Activated CD4-positive, alpha-beta T cell treated with anti-CD3 and anti-CD28 coated beads, Interleukin-2, amount 50 U/mL, for 24 hours (primary cell): ENCODE measurements at places on chromosomes 12 and 14.

DNA sequence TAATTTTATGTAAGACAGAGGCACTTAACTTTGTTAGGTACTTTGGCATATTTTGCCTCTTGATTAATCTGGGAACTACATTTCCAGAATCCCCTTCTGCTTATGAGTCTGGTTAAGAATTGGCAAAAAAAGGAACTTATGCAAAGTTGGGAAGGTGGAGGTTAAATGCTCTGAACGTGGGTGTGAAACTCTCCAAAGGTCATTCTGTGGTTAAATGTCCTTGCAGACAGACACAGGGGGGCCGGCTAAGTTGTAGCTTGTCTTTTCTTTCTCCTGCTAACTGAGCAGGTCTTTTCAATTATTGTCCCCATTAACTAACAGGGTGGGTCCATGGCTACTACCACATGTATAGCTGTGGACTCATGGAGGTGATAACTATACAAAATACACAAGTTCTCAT, 248.6 kb upstream of the NOVA1 start:
- DNase-seq = no peak

GRCh38 chr14:96587823-96588385, 85.7 kb downstream of the PAPOLA start:
- DNase-seq = no peak

DNA sequence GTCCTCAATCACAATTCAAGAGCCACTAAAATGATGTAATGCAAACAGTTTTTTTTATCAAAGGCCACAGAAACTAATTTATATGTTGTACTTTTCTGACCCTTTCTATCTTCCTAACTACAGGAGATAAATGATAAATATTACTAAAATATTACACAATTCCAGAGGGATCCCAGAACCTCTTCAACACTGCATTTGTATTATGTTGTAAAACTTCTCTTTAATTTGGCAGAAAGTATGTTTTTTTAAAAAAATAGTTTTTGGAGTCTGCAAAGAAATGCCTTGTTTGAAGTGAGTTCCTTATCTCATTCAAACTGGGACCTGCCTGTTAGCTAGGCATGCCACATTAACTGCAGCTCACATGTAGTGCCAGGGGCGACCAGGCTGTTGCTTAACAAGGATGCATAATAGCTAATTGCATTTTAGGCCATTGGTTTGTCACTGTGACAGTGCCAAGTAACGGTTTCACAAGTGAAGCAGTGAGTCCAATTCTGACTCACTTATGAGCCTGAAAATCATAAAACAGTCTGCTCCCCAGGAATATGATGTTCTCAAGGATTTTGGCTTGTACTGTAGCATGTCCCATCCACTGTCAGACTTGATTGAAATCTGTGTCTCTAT, 266.9 kb downstream of the KTN1 start:
- DNase-seq = no peak

- no peak for DNase-seq
Measured at GRCh38 chr12:44544018-44544417, 332.1 kb downstream of the NELL2 start.

DNA sequence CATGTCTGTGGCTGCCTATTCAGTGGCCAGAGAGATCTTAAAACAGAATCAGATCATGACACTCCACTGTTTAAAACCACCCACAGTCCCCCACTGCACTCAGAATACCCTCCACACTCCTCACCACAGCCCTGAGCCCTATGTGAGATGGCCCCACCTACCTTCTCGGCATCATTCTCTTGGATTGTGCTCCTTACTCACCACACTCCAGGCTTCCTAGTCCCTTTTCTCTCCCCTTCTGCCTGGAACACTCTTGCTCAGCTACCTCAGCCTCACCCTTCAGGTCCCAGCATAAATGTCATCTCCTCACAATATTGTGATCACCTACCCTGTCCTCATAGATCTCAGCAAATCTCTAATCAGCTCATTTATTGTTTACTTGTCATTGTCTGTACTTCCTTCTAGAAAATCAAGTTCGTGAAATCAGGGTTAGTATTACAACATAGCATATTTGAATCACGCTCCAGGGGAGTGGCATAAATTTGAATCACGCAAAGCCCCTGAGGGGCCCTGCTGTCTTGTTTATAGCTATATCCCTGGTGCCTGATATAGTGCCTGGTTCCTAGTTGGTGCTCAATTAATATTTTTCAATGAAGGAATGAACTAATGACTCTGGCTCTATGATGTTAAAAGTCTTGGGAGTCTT, 42.8 kb downstream of the SLC35F4 start:
- DNase-seq = no peak

DNA sequence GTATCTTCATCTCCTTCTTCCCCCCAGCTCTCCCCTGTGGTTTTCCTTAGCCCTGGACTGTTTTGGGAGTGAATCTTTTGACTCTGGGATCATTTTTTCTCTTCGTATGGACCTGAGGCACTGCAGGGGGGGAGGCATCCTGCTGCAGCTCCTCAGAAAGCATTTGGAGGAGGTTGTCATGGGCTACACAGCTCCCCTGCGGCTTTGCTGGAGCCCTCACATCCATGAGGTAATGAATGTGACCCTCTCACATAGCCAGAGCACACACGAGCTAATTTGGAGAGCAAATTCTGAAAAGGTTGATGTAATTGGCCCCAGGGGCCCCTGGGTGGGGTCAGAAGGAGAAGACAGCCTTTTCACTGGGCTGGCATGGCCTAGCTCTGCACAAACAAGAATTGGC, 110.9 kb downstream of the PAH start:
- no peak for DNase-seq

- DNase-seq = no peak
Measured at GRCh38 chr14:90968025-90968424, 92.4 kb downstream of the RPS6KA5 start.

DNA sequence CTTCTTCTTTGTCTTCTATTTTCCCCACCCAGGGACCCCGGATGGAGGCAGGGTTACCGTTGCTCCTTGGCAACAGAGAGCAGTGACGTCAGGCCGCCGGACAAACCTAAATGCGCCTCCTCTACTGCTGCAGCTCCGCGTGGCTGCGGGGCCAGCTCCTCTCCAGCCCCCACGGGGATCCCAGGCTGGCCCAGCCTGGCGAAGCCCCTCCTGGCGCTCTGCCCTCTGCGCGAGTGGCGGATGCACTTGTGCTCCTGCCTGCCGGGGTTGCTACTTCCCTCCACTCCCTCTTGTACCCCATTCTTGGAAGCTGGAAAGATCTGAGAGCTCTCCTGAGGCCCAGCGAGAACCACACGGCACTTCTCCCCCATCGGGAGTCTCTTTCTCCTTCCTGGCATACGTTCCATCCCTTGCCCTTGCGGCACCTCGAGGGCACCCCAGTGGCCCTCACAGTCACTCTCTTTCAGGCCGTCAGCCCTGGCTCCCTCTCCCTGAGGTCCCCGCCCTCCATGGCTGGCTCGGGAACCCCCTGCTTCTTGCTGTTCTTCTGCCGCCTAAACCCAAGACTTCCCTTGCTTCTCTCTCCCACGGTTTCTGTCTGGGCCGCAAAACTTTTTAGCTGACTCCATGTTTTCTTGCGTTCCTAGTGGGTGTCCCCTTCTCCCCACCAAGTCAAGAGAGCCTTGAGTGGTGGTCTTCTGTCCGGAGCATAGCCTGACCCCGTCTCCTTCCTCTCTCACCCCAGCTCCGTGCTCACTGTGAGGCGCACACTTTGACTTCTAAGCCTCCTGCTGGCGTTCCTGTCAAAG, 121.7 kb downstream of the PAPOLA start:
- no peak for DNase-seq

DNA sequence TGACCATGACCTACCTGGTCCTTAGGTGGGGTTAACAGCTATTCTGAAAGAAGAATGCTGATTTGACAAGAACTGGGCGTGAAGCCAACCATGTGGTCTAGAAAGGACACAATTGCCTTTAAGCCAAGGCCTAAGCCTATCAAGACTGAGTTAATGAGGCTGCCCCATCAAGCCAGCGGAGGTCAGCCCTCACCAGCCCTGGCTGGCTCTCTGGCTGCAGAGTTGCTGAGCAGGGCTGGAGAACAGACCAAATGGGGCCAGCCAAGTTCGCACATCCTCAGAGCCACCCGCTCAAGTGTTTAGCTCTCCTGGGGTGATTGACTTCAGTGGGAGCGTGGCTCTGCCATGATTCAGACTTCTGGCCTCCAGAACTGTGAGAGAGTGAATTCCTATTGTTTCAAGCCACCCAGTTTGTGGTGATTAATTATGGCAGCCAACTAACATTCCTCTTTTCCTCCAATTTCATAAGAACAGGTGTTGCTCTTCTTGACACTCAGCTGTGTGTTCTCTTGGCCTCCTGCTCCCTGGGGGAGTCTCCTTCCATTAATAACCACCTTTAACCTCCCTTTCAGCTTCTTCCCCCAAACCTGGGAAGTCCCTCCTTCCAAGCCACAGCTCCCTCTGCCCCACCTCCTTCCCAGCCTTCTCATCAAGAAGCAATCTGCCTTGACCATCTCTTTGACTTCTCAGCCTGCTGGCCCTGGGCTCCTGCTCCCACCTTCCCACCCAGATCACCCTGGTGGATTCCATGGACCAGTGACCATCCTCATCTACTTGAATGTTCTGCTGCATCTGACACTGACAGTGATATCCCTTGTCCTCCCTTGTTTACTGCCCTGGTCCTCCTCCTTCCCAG, 5.3 kb upstream of the SERPINA5 start:
- DNase-seq = no peak

GRCh38 chr14:105313381-105314286, 914 bp upstream of the PACS2 start:
- DNase-seq = no peak

GRCh38 chr14:50062438-50063085, 53.8 kb downstream of the VCPKMT start:
- peak; percentile 87 for DNase-seq

- no peak for DNase-seq
Measured at GRCh38 chr14:53542732-53543131, 389.6 kb upstream of the DDHD1 start.

DNA sequence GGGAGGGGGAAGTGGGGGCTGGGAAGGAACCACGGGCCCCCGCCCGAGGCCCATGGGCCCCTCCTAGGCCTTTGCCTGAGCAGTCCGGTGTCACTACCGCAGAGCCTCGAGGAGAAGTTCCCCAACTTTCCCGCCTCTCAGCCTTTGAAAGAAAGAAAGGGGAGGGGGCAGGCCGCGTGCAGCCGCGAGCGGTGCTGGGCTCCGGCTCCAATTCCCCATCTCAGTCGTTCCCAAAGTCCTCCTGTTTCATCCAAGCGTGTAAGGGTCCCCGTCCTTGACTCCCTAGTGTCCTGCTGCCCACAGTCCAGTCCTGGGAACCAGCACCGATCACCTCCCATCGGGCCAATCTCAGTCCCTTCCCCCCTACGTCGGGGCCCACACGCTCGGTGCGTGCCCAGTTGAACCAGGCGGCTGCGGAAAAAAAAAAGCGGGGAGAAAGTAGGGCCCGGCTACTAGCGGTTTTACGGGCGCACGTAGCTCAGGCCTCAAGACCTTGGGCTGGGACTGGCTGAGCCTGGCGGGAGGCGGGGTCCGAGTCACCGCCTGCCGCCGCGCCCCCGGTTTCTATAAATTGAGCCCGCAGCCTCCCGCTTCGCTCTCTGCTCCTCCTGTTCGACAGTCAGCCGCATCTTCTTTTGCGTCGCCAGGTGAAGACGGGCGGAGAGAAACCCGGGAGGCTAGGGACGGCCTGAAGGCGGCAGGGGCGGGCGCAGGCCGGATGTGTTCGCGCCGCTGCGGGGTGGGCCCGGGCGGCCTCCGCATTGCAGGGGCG, at the start of gene GAPDH:
Gene GAPDH, plus strand, starts transcription at position 595 of the 772 bp plus-strand sequence. CDS start 316 bp downstream, outside the sequence.
- peak; percentile 83 for DNase-seq

- no peak for DNase-seq
Measured at GRCh38 chr14:95196268-95196667, 38.9 kb upstream of the DICER1 start.

- no peak for DNase-seq
Measured at GRCh38 chr14:56358851-56359614, 220.6 kb upstream of the TMEM260 start.

DNA sequence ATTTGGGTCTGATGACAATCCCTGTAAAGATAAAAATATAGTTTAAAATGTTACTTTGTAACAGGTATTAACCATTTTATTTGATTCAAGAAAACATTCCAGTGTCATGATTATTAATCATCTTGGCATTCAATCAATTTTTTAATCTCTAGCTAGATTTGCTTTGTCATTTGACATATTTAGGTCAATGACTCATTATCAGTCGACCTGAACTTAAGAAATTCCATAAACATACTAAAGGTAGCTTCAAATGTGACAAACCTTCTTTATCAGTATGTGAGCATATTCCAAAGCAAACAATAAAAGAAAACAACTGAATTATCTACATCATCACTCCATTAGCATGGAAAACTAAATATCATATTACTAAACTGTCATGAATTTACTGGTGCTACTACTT, 50.8 kb upstream of the CDKL1 start:
- DNase-seq = no peak

GRCh38 chr14:55760789-55761566, 181.0 kb downstream of the KTN1 start:
- no peak for DNase-seq

DNA sequence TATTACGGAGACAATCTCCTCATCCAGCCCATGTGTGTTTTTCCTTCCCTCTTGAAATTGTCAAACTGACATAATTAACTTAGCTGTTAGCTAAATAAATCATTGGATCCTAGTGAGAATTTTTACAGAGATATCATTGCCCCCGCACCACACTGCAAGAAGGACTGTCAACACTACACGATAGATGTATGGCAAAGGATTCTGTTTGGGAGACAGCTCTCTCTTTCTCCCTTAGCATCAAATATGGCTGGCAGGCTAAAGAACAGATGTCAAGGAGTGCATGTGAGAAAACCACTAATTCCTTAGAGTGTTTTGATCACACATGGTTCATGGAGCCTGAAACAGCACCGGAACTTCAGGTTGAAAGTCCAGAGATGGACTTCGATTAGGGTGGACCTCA, 136.8 kb downstream of the KCNA5 start:
- DNase-seq = no peak

DNA sequence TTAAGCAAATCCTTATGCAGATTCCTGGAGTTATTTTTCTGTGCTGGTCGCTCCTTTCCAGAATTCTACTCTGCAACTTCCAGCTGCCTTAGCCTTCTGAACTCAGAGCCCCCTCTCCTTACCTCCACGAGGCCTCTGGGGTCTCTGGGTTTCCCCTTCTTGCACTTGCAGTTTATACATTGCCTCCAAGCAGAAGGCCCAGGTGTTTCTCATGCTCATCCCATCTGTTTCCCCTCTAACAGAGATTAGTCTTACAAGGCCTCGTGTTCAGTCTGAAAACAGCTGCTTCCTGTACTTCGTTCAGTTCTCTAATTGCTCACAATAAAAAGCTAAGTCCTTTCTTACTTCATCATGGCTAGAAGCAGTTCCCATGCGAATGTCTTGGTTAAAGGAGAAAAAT, 134.4 kb upstream of the FGD4 start:
- no peak for DNase-seq
